ENCODE measurements at places on chromosomes 6 and 20. TPM values are rescaled to one million over a fixed set of nuclear protein-coding genes. Genes with fewer than 3 reads are reported as not detected.

DNA sequence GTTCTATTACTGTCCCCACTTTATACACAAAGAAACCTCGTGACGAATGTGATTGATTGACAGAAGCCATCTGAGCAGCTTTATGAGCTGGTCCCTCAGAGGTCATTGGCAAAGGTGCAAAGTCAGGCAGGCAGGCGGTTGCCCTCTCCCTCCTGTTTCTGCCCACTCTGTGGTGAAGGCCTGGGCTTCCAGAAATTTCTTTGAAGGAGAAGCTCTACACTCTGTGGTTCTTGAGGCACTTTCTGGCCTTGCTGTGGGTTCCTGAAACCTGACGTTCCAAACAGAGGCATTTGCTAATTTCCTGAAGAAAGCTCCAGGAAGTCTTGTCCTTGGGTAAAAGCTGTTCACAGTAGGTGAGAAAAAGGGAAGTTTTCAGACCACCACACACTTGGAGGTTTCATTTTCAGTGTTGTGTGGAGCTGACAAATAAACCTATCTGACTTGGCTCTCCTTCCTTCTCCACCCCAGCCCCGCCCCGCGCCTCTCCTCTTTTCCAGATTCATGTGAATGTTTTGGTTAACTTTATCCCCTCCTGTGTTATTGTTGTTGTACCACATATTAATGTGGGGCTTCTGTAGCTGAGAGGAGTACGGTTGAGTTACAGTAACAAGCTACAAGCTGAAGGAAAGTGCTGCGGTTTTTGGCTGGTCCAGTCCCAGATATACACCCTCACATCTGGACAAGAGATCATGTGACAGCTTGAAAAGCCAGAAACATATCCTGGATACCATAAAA, 274.1 kb downstream of the CLIC5 start:
- no peaks in the 10 kb centered on the region for H3K36me3 ChIP-seq
- DNase-seq, result no peak
- H3K27ac ChIP-seq, result no peak overlapping the region
- no peaks in the 10 kb centered on the region for H3K27me3 ChIP-seq

- no peak overlapping the region for H3K27ac ChIP-seq
- no peak overlapping the region for H3K4me3 ChIP-seq
- no peaks in the 10 kb centered on the region for H3K27me3 ChIP-seq
- H3K4me1 ChIP-seq, result no peaks in the 10 kb centered on the region
- no peak for DNase-seq
- no peaks in the 10 kb centered on the region for H3K36me3 ChIP-seq
Measured at GRCh38 chr6:111381123-111381522, 101.9 kb downstream of the REV3L start.

GRCh38 chr6:24126586-24127192, 674 bp downstream of the NRSN1 start:
- peak overlapping the region; percentile 55 for H3K4me3 ChIP-seq
- DNase-seq, result peak; percentile 91
- peaks cover 5% of the 10 kb centered on the region for H3K4me1 ChIP-seq
- no peaks in the 10 kb centered on the region for H3K36me3 ChIP-seq
- peaks cover 8% of the 10 kb centered on the region for H3K27me3 ChIP-seq

- H3K27me3 ChIP-seq, result no peaks in the 10 kb centered on the region
- no peaks in the 10 kb centered on the region for H3K36me3 ChIP-seq
- no peak overlapping the region for H3K4me3 ChIP-seq
- peak; percentile 40 for DNase-seq
Measured at GRCh38 chr6:31597006-31597405, 4.2 kb upstream of the NCR3 start.

Gene ZSCAN31
- 8.3 TPM for total RNA-seq

DNA sequence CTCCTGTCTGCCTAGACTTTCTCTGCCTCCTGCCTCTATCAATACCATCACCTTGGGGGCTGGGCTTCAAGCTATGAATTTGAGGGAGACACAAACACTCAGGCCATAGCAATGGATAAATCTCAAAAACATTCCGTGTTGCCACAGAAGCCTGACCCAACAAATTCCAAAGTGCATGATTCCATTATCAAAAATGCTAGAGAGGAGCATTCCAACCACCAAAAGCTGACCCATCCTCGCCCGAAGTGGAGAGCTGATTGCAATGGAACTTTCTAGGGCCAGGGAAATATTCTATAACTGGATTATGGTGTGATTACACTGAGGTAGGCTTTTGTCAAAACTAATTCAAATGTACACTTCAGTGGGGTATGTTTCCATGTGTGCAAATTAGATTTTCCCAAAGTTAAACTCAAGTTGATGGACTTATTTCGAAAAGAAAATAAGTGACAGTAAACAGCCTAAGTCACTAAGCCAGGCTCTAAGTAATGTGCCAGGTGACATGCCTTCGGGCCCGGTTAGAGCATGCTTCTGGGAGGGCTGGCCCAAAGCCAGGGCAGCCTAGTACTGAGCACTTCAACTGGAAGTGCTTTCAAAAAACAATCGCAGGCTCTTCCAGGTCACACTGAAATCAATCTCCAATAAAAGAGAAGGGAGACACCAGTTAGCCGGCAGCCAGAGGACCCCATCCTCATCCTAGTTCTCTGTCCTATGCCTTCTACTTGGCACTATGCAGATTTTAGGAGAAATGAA, 142.3 kb downstream of the TBXT start:
- peaks cover 3% of the 10 kb centered on the region for H3K4me1 ChIP-seq
- no peak overlapping the region for H3K27ac ChIP-seq
- no peak overlapping the region for H3K4me3 ChIP-seq
- DNase-seq, result no peak

Gene RCAN2
- 6.7 TPM for total RNA-seq

- H3K27ac ChIP-seq, result no peak overlapping the region
- no peak for DNase-seq
- no peaks in the 10 kb centered on the region for H3K36me3 ChIP-seq
- no peaks in the 10 kb centered on the region for H3K27me3 ChIP-seq
- H3K4me3 ChIP-seq, result no peak overlapping the region
- H3K4me1 ChIP-seq, result peaks cover 4% of the 10 kb centered on the region
Measured at GRCh38 chr6:37119387-37119886, 50.5 kb upstream of the PIM1 start.

DNA sequence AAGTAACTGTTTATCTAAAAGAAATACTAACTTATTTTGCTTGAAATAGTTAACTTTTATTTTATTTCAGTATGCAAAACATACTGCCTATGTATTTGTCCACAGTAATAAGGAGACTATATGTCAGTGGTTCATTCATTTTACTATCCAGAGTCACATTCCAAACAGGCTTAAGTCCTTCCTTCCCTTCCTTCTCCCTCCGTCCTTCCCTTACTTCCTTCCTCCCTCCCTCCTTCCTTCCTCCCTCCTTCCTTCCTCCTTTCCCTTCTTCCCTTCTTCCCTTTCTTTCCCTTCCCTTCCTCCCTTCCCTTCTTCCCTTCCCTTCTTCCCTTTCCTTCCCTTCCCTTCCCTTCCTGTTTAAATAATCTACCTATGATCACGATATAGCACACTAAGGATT, 899.2 kb downstream of the EYS start:
- H3K36me3 ChIP-seq, result no peaks in the 10 kb centered on the region
- H3K27ac ChIP-seq, result no peak overlapping the region
- no peak overlapping the region for H3K4me3 ChIP-seq
- H3K27me3 ChIP-seq, result no peaks in the 10 kb centered on the region
- H3K4me1 ChIP-seq, result no peaks in the 10 kb centered on the region

- no peak for DNase-seq
- no peak overlapping the region for H3K27ac ChIP-seq
- no peak overlapping the region for H3K4me3 ChIP-seq
- no peaks in the 10 kb centered on the region for H3K36me3 ChIP-seq
Measured at GRCh38 chr6:137106183-137106582, 61.4 kb upstream of the IL20RA start.

Gene DNAH8
- total RNA-seq, result 0.09 TPM

GRCh38 chr6:100488244-100488643, 23.5 kb upstream of the SIM1 start:
- H3K27ac ChIP-seq, result no peak overlapping the region
- no peak overlapping the region for H3K4me3 ChIP-seq
- no peaks in the 10 kb centered on the region for H3K36me3 ChIP-seq
- H3K4me1 ChIP-seq, result peaks cover 6% of the 10 kb centered on the region

DNA sequence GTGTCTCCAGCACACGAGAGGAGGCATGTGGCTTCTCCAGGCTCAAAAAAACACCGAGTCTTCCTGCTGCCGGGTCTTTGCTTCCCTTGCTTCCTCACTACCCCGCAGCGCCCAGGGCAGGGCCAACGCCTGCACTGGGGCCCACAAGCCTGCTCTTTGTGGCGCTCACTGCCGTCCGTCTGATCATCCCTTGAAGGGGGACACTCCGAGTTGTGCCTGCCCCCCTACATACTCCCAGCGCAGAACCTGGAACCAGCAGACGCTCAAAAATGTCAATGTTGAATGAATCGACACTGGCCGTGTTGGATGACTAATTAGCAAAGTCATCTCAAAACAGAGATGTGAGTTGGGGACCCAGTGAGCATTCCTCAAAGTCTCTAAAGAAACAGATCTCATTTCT, 8.1 kb upstream of the ARFGAP1 start:
- H3K4me3 ChIP-seq, result no peak overlapping the region
- no peak overlapping the region for H3K27ac ChIP-seq
- no peaks in the 10 kb centered on the region for H3K27me3 ChIP-seq
- no peak for DNase-seq
- H3K36me3 ChIP-seq, result no peaks in the 10 kb centered on the region

DNA sequence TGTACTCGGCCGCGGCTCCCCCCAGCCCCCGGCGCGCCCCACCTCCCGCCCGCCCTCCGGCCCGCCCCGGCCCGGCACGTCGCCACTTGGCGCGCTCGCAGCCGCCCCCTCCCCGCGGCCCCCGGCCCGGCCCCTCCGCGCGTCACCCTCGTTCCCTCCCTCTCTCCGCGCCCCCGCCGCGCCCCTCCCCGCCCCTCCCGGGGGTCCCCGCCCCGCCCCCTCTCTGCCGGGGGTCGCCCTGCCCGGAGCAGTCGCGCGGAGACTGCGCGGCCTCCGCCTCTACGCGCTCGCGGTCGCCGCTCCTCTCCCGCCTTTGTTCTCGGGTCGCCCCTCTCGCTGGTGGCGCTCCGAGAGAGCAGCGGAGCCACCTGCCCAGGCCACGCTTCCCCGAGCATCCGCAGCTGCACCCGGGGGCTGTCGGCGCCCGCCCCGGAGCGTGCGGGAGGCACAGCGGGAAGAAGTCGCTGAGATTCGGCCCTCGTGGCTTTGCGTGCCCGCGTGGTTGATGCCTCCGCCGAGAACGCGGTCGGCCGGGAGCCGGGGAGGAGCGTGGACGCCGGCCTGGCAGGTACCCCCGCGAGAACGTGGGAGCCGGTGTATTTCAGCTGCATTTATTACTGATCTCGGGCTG, at the start of gene PHF10:
Gene PHF10, minus strand, starts transcription at position 7 of the 631 bp plus-strand sequence. CDS start 569 bp downstream, outside the sequence.
- no peaks in the 10 kb centered on the region for H3K36me3 ChIP-seq
- peak within 1 kb of the TSS; percentile 93 for H3K4me3 ChIP-seq
- H3K27me3 ChIP-seq, result no peaks in the 10 kb centered on the region
- H3K4me1 ChIP-seq, result peaks cover 31% of the 10 kb centered on the region
- peak within 1 kb of the TSS; percentile 98 for H3K27ac ChIP-seq

GRCh38 chr20:20130399-20130798, 78.1 kb downstream of the CFAP61 start:
- no peaks in the 10 kb centered on the region for H3K4me1 ChIP-seq
- H3K27ac ChIP-seq, result no peak overlapping the region
- DNase-seq, result peak; percentile 58
- no peaks in the 10 kb centered on the region for H3K27me3 ChIP-seq

Data from neural progenitor cell (in vitro differentiated cells).